NCI-H187 (cell line): ENCODE measurements at places on chromosomes 7 and 10.

GRCh38 chr10:32489901-32490300 is 44.0 kb downstream of the CCDC7 start:
- no peak for DNase-seq

DNA sequence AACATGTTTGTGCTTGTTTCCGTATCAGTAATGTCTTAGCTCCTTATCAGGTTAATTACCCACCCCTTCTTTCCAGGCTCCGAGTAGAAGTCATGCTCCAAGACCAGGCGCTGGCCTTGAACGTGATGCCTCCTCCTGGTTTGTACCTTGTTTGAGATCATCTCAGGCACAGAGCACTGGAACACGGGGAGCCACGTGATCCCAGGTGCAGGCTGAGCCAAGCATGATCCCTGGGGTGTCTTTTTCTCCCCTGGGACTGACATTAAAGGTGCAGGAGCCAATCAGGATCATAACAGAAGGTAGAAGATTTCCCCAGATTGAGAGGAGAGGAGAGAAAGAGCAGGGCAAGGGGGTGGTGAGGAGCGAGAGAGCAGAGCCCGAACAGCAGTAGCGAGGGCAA is 626.1 kb upstream of the GALNT17 start:
- DNase-seq, result no peak

GRCh38 chr10:58266003-58266825 is 1.5 kb downstream of the IPMK start:
- no peak for DNase-seq

GRCh38 chr7:144386741-144387140 is 16.8 kb downstream of the NOBOX start:
- DNase-seq, result no peak

- DNase-seq, result no peak
These were observed 80.1 kb upstream of the ADO start for GRCh38 chr10:62724465-62724864.

DNA sequence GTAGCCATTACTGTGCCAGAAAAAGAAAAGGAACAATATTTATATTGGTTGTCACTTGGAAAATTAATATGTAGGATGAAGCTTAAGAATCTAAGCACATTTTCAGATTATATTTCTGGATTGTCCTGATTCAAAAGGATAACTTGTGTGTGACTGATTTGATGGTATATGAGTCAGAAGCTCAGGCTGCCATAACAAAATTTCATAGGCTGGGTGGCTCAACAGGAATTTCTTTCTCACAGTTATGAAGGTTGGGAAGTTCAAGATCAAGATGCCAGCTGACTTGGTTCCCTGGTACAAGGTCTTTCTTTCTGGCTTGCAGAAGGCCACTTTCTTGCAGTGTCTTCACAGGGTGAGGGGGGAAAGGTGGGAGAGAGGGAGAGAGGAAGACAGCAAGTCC is 108.5 kb downstream of the ST7 start:
- DNase-seq, result no peak

GRCh38 chr7:18210377-18210776 is 182.7 kb upstream of the PRPS1L1 start:
- DNase-seq, result no peak

- no peak for DNase-seq
These were observed 98.7 kb upstream of the POM121L12 start for GRCh38 chr7:52936750-52937149.

GRCh38 chr7:73606801-73607691 is 17.3 kb downstream of the MLXIPL start:
- DNase-seq, result peak; percentile 36

GRCh38 chr10:110672580-110672919 is 28.4 kb downstream of the RBM20 start:
- DNase-seq, result no peak

GRCh38 chr7:92872701-92873100 is 36.3 kb upstream of the CDK6 start:
- no peak for DNase-seq

GRCh38 chr10:21728618-21729017 is 194.6 kb downstream of the MLLT10 start:
- no peak for DNase-seq

DNA sequence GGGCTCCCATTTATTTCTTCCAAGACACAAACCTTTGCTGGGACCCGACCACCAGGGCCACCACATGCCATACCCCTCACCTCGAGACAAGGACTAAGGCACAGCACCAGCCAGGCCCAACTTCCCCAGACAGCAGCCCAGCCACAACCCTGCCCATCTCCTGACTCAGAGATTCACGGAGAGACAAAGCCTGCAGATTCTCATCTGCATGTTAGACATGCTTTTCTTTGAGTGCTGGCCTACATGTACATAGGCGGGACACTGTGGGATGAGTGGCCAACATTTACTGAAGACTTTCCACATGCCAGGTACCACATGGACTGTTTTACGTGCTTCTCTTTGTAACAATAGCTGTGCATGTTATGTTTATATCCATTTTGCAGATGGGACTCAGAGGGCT is 221.3 kb upstream of the ZMIZ1 start:
- no peak for DNase-seq

- DNase-seq, result no peak
These were observed 1.4 kb downstream of the HABP2 start for GRCh38 chr10:113554214-113554613.

GRCh38 chr7:132580277-132580676 is 4.0 kb upstream of the PLXNA4 start:
- no peak for DNase-seq

DNA sequence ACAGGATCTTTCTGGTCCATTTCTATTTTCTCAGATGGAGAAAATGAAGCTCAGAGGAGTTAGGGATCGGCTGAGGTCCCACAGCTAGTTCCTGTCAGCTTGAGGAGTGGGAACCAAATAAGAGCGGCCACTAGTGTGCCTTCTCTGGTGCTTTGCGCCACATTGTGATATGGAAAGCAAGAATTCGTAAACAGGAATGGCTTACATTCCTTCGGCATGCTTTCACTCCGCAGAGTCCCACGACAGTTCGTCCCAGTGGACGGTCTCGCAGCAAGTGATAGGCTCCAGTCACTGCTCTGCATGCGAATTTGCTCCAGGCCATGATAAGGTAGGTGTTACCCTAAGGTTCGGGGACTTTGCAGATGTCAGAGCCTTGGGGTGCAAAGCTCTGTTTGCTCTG is 41.5 kb upstream of the PTF1A start:
- no peak for DNase-seq

- DNase-seq, result no peak
These were observed 16.6 kb downstream of the C7orf33 start for GRCh38 chr7:148607151-148607661.

GRCh38 chr7:80950550-80950967 is 31.7 kb upstream of the SEMA3C start:
- DNase-seq, result no peak

DNA sequence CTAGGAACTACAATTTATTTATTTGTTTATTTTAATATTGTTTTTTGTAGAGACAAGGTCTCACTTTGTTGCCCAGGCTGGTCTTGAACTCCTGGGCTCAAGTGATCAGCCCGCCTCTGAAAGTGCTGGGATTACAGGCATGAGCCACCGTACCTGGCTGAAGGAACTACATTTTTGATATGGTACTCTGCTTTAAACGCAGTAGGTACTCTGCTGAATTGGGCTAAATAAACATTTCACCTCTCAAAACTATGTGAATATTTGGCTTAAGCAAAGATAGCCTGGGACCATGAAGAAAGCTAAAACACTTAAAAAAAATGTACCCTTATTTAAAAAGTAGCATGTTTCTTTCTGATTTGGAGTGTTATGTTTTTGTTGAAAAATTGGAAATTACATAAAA is 138.2 kb downstream of the ADK start:
- no peak for DNase-seq

- no peak for DNase-seq
These were observed 1.3 kb downstream of the IMMP2L start for GRCh38 chr7:111560773-111561653.

DNA sequence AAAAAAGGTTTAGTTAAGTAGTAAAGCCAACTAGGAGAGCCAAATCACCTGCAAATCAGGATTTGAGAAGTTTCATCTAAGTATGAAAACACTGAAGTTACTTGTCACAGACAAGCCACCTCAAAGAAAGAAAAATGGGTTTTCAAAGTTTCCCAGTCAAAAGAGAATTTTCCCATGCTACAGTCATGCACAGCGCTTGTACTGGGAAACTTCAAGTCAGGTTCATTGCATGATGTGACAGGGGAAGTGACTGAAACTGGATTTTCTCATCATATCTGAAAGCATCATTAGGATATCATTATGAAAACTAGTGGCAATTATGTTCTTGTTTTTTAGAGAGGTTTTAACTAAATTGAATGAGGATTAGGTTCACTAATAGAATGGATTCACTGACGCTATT is 167.0 kb downstream of the SGMS1 start:
- no peak for DNase-seq

- DNase-seq, result no peak
These were observed 29.9 kb downstream of the POLL start for GRCh38 chr10:101558204-101558603.
